Vein endothelial cell (primary cell): ENCODE measurements at places on chromosomes 2 and 18. TPM values are rescaled to one million over a fixed set of nuclear protein-coding genes. Genes with fewer than 3 reads are reported as not detected.

The ALMS1 gene
- 15.9 and 17.3 TPM in 2 replicates for total RNA-seq

The UGT1A10 gene
- total RNA-seq: not detected in 2 replicates

The ILKAP gene
- 17.3 and 21.7 TPM in 2 replicates for total RNA-seq

The RASGRP3 gene
- total RNA-seq: 117 and 201 TPM in 2 replicates

The KCNG2 gene
- not detected in 2 replicates for total RNA-seq

The PAIP2B gene
- 0.19 and 0.33 TPM in 2 replicates for total RNA-seq

The PTPN4 gene
- 33.9 and 34.6 TPM in 2 replicates for total RNA-seq

The ADRA2B gene
- under 0.01 TPM in 1 of 2 replicates, not detected in the other for total RNA-seq

The VSNL1 gene
- not detected in 2 replicates for total RNA-seq

The ZNF396 gene
- total RNA-seq: 0.29 and 0.33 TPM in 2 replicates

The NTSR2 gene
- not detected in 2 replicates for total RNA-seq

The PRADC1 gene
- total RNA-seq: 16.0 and 29.3 TPM in 2 replicates

The GPR17 gene
- not detected in 2 replicates for total RNA-seq

The GCKR gene
- 0.98 and 3.2 TPM in 2 replicates for total RNA-seq

The MYO3B gene
- under 0.01 TPM in 2 replicates for total RNA-seq

The TMEM247 gene
- not detected in 2 replicates for total RNA-seq

The LRRC30 gene
- not detected in 2 replicates for total RNA-seq

The ZBTB7C gene
- under 0.01 TPM in 1 of 2 replicates, not detected in the other for total RNA-seq

The ATP9B gene
- total RNA-seq: 20.4 and 26.1 TPM in 2 replicates

The ADAM23 gene
- total RNA-seq: 4.5 and 4.9 TPM in 2 replicates

The GKN1 gene
- not detected in 2 replicates for total RNA-seq

The PLCD4 gene
- 2.9 and 6.5 TPM in 2 replicates for total RNA-seq

The ALPI gene
- total RNA-seq: not detected in 2 replicates

The FAM161A gene
- 0.65 and 1.7 TPM in 2 replicates for total RNA-seq

The MAPRE3 gene
- 1.5 and 2.9 TPM in 2 replicates for total RNA-seq

The GREB1 gene
- total RNA-seq: 0.19 and 0.33 TPM in 2 replicates

The SFXN5 gene
- total RNA-seq: 20.4 and 20.6 TPM in 2 replicates

The PROC gene
- not detected in 2 replicates for total RNA-seq

The VWA3B gene
- not detected in 2 replicates for total RNA-seq

The DNER gene
- total RNA-seq: 0.33 and 0.67 TPM in 2 replicates

The SERPINB7 gene
- total RNA-seq: not detected in 2 replicates

The DAPL1 gene
- total RNA-seq: not detected in 2 replicates

The STK39 gene
- total RNA-seq: 6.5 and 8.8 TPM in 2 replicates

The MC4R gene
- not detected in 2 replicates for total RNA-seq

The DLGAP1 gene
- total RNA-seq: 0.10 and 7.5 TPM in 2 replicates

The AQP4 gene
- total RNA-seq: not detected in 2 replicates

The C2orf80 gene
- not detected in 2 replicates for total RNA-seq

The ATP6V1B1 gene
- not detected in 2 replicates for total RNA-seq

The PRKAG3 gene
- not detected in 2 replicates for total RNA-seq

The COLEC11 gene
- total RNA-seq: 0.65 TPM in 1 of 2 replicates, not detected in the other

The EFHD1 gene
- total RNA-seq: under 0.01 and 0.19 TPM in 2 replicates
